ENCODE measurements at places on chromosomes 5 and 9.
A peak's percentile ranks its signal among the peaks of the same experiment; 100 is the strongest.

GRCh38 chr5:98585661-98586310 lies 187.7 kb upstream of the RGMB start:
- DNase-seq = no peak

DNA sequence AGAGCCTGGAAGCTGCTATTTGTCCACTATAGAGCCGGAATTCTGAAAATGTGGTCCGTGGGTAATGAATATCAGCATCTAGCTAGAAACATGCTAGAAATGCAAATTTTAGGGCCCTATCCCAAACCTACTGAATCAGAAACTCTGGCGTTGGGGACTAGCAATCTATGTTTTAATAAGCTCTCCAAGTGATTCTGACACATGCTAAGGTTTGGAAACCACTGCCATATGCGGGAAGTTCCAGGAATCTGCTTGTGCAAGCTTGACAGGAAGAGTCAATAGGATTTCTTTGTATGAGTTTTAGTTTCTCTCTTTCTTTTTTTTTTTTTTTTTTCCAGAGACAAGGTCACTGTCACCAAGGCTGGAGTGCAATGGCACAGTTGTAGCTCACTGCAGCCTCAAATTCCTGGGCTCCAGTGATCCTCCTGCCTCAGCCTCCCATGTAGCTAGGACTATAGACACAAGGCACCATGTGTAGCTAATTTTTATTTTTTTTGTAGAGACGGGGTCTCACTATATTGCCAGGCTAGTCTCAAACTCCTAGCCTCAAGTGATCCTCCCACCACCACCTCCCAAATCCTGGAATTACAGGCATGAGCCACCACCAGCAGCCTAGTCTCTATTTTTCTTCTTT lies 26.4 kb upstream of the CARNMT1 start:
- DNase-seq = no peak

DNA sequence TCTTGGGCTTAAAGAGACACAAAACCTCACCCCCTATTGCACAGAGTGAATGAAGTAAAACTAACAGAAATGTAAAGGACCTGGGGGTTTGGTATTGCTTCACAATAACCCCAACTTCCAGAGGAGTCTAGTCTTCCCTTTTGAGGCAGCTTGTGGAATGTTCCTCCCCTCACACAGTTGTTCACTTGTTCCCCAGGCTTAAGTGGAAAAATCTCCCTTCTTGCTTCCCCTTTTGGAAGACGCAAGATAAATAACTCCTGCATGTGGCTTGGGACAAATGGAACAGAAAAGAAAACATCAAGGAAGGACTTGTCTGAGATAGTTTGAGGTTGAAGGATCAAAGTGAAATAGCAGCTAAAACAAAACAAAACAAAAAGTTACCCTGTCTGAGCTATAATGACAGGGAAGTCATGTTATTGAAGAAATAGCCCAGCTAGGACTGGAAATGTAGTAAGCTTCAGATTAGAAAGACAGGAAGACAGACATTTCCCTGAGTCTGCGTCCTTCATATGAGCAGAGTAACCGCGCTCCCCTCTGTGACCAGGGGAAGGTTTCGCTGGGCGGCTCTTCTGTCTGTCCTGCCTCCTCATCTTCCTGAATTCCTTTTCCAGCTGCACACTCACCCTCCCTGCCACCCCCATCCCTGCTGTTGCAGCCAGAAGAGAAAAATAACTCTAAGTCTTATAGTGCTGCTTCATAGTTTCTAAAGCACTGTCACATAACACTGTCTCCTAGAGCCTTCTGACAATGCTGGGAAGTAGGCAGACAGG lies 8.8 kb downstream of the SPARC start:
- DNase-seq = no peak

DNA sequence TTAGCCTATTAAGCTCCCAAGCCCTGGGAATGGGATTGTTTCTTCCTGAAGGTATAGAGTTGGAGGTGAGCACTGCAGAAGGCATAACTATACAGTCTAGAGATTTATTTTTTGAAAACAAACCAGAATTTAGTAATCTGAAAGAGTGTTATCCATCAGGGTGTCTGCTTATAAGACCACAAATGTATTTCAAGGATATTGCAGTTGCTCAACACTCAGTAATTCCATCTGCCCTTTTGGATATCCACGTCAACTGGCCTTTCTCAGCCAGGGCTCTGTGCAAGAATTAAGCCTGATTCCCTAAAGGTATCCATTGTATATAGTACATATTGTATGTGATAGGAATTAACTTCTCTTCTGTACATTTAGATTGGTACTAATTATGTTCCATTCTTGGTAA lies 15.0 kb upstream of the IL31RA start:
- DNase-seq = no peak

DNA sequence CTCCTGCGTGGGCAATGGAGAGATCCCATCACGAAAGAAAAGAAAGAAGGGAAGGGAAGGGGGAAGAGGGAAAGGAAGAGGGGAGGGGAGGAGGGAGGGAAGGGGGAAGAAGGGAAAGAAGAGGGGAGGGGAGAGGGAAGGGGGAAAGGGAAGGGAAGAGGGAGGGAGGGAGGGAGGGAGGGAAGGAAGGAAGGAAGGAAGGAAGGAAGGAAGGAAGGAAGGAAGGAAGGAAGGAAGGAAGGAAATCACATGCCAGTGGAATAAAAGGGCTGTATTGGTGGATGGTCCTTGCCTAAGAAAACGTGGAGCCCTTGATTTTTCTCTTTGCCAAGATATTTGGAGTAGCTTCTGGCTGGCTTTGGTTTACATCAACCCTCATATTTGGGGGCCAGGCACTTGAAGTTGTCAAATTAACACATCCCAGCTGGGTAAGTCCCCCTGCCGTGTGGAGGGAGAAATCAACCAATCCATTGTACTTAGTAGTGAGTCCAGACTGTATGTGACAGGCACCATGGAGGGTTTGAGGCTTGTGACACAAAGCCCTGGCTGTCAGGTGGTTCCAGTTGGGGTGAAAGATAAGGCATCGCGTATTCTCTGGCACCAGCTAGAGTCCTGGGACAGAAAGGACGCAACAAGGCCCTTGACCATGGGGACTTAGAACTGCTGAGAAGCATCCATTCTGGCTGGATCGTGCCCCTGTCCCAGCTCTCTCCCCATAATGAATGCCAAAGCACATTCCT lies 23.7 kb downstream of the IDNK start:
- DNase-seq = peak; percentile 5

DNA sequence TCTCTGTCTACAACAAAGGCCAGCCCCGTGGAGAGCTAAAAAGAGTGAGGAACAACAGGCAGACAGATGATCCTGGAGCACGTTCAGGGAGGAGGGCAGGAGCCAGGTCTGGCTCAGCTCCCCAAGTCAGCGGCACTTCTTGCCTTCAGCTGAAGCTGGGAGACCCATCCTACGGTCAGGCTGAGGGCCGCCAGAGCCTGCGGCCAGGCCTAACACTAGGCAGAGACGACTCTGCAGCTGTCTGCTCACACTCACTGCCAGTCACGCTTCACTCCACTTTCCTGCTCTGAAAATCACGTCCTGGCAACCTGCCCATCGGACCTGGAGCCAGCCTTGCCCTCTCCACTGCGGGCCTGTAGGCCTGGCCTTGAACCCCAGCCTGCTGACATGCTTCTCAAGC lies 160.9 kb upstream of the LHFPL2 start:
- no peak for DNase-seq

- DNase-seq = no peak
These were observed 8.9 kb downstream of the AGXT2 start for GRCh38 chr5:35038891-35039290.

GRCh38 chr5:991472-992267 lies 16.9 kb upstream of the NKD2 start:
- no peak for DNase-seq

DNA sequence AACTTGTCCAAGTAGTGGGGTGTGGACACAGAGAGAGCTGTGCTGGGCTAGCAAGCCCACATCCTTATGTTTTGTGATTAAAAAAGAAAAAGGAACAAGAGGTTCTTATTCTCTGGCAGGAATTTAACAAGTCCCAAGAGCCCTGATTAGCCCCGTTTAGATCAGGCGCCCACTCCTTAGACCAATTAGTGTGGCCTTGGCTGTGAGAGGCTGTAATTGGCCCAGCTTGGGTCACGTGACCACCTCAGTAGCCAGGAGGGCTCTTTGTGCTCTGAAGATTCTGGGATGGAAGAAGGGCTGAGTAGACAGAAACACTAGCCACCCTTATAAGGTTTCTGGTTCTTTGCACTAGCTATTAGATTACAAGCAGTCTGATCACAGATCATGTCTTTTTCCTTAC lies 31.1 kb downstream of the GCNT4 start:
- DNase-seq = no peak

GRCh38 chr5:62979472-62979871 lies 400.9 kb downstream of the LRRC70 start:
- DNase-seq = no peak

- no peak for DNase-seq
These were observed 453.9 kb downstream of the ENC1 start for GRCh38 chr5:74186356-74187315.

DNA sequence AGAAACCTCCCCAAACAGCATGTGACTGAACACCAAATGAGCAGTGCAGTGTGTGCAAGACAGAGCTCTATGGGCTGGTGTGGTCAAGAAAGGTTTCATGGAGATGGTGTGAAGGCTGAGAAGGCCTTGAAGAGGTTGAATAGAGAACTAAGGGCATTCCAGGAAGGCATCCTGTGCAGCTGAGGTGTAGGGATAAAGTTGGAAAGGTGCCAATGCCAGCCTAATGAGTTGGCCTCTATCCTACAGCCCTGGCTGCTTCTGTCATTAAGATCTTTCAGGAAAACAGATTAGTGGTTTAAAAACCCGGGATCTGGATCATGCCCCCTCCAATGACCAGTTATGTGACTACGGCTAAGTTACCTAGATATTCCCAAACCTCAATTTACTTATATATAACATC lies 4.0 kb downstream of the HDAC3 start:
- DNase-seq = no peak

GRCh38 chr5:118988866-118989180 lies 476 bp upstream of the DTWD2 start:
- no peak for DNase-seq

DNA sequence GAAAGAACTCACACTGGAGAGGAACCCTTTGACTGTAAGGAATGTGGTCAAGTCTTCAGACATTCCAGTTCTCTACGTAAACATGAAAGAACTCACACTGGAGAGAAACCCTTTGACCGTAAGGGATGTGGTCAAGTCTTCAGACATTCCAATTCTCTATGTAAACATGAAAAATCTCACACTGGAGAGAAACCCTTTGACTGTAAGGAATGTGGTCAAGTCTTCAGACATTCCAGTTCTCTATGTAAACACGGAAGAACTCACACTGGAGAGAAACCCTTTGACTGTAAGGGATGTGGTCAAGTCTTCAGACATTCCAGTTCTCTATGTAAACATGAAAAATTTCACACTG lies 32.6 kb downstream of the MAPK9 start:
- no peak for DNase-seq

GRCh38 chr5:108560581-108560980 lies 178.7 kb upstream of the FBXL17 start:
- no peak for DNase-seq

DNA sequence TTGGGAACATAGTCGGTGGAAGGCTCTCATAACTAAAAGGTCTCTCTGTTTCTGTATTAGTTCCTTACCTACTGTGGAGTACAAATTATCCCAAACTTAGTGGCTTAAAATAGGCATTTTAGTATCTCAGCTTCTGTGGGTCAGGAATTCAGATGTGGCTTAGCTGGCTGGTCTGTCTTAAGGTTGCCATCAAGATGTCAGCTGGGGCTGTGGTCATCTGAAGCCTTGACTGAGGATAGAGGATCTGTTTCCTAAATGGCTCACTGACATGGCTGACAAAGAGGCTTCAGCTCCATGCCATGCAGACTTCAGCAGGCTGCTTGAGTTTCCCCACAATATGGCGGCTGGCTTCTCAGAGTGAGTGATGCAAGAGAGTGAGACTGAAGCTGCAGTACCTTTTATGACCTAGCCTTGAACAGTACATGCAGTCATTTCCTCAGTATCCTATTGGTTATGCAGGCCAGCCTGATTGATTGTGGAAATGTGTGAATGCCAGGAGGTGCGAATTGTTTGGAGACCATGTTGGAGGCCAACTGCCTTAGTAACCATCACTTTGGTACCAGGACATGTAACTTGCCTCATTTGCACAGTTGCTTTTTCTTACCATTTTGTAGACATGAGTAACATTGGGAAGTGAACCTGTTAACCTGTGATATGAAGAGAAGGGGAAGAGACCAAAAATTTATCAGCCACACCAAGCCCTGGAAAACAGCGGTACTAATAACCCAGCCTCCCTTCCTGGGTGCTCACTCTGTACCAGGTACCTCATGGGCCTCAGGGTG lies 152.8 kb upstream of the IER5L start:
- DNase-seq = no peak

DNA sequence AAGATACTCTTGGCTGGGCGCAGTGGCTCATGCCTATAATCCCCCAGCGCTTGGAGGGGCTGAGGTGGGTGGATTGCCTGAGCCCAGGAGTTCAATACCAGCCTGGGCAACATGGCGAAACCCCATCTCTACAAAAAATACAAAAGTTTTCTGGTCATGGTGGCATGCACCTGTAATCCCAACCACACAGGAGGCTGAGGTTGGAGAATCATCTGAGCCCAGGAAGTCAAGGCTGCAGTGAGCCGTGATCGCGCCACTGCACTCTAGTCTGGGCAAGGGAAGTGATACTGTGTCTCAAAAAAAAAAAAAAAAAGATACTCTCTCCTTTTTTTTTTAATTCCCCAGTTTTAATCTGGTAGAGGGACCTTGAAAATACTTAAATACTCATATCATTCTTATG lies 15.0 kb downstream of the ANKRD33B start:
- no peak for DNase-seq

GRCh38 chr5:31664566-31664965 lies 25.6 kb downstream of the PDZD2 start:
- DNase-seq = no peak

- no peak for DNase-seq
These were observed 14.5 kb downstream of the EDIL3 start for GRCh38 chr5:84370176-84370575.

- no peak for DNase-seq
These were observed 380.1 kb upstream of the RIOK2 start for GRCh38 chr5:97563050-97563657.

DNA sequence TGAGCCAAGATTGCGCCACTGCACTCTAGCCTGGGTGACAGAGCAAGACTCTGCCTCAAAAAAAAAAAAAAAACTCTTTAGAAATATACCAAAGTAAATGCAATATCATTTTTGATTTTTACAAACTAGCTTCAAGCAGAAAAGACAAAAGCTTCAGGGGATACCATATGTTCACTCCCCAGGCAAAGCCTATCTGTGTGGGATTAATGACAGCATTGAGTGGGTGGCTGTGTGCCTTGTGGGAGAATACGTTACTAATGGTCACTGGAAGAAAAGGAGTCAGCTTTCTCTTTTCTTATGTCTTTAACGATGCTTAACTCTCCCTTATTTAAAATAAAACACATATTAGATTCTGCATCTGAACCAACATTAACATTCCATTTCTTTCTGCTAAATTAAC lies 1.9 kb downstream of the PCA3 start:
- no peak for DNase-seq
